ENCODE measurements at places on chromosomes 7 and 10. TPM values are rescaled to one million over a fixed set of nuclear protein-coding genes. Genes with fewer than 3 reads are reported as not detected.

The MYOZ1 gene
- total RNA-seq: 0.29 TPM

The TMEM196 gene
- total RNA-seq: not detected

The LLCFC1 gene
- total RNA-seq: not detected

The NEUROD6 gene
- total RNA-seq: not detected

The KCTD7 gene
- 22.5 TPM for total RNA-seq

The SP8 gene
- total RNA-seq: not detected

The SORBS1 gene
- total RNA-seq: 1,755 TPM

The ZNF467 gene
- total RNA-seq: 10.4 TPM

The MACROH2A2 gene
- 17.8 TPM for total RNA-seq

The TEX47 gene
- not detected for total RNA-seq

DNA sequence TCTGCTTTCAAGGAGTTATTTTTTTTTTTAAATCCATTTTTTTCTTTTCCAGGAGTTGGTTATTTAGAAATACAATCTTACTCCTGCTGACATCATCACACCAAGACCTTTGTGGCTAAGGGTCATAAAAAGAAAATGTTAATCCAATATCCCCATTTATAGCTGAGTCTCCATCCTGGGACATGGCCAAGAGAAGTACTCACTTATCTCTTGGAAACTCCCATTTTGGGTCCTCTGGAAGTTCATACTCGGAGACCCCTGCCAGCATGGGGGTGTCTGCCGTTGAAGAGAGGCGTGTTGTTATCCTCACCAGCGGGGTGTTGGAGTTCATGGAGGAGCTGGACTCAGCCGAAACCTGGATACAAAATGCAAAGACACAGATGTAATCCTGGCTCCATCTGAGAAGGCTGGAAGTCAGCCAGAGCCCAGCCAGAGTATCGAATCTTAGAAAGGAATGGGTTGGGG is 94.6 kb downstream of the FGFR2 start:
- no peak overlapping the region for H3K4me3 ChIP-seq
- H3K27ac ChIP-seq: no peak overlapping the region
- DNase-seq: no peak
- H3K4me1 ChIP-seq: no peaks in the 10 kb centered on the region

GRCh38 chr10:75209921-75210281 is 695 bp upstream of the VDAC2 start:
- H3K27ac ChIP-seq: peak overlapping the region; percentile 98
- peaks cover 32% of the 10 kb centered on the region for H3K36me3 ChIP-seq
- H3K27me3 ChIP-seq: no peaks in the 10 kb centered on the region

- no peak overlapping the region for H3K4me3 ChIP-seq
- no peaks in the 10 kb centered on the region for H3K36me3 ChIP-seq
- no peak overlapping the region for H3K27ac ChIP-seq
- H3K4me1 ChIP-seq: no peaks in the 10 kb centered on the region
Observed at GRCh38 chr10:120424198-120424464, 32.9 kb upstream of the PLPP4 start.

DNA sequence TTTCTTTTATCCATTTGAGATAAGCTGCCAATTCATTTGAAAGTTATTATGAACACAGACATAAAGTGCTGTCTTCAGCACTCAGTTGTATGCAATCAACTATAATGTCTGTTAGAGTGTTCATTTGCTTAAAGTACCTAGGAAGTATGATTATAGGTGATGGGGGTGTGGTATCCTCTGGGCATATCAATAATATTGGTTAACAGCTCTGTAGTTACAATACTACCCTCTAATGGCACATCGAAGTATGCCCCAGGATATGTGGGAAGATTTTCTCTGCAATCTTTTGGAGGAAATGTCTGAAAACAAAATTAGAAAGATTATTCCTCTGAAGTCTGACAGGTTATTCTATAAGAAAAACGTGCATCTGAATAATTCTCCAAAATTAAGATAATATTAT is 429.7 kb downstream of the ARL4A start:
- no peaks in the 10 kb centered on the region for H3K36me3 ChIP-seq
- no peaks in the 10 kb centered on the region for H3K27me3 ChIP-seq
- H3K4me3 ChIP-seq: no peak overlapping the region

- no peaks in the 10 kb centered on the region for H3K4me1 ChIP-seq
- no peaks in the 10 kb centered on the region for H3K27me3 ChIP-seq
- DNase-seq: no peak
- no peaks in the 10 kb centered on the region for H3K36me3 ChIP-seq
Observed at GRCh38 chr7:84663224-84663623, 468.6 kb upstream of the SEMA3A start.

DNA sequence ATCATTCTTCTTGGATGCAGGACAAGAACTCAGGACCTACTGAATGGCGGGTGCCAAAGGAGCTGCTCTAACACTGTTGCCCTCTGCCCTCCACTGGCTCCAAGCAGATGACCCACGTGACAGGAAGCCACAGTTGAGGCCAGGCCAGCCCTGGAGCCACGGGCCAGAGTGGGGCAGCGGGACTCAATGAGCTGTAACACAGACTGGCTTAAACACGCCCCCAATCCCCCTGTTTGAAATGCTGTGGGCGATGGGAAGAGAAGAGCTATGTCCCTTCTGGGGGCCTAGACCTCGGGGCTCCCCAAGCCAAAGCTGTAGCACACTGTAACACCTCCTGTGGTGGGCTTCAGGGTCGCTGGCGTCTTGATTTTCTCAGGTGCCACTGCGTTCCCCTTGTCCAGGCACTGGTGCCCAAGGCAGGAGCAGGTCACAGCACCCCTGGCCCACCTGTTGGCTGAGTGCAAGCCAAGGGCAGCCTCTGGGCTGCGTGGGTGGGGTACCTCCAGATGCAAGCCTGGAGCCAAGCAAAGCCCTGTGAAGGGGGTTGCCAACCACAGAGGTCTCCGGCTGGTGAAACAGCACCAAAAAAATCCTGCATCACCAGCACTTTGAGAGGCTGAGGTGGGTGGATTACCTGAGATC is 18.6 kb upstream of the ZMIZ2 start:
- H3K27me3 ChIP-seq: no peaks in the 10 kb centered on the region
- no peaks in the 10 kb centered on the region for H3K4me1 ChIP-seq
- H3K27ac ChIP-seq: no peak overlapping the region
- H3K36me3 ChIP-seq: no peaks in the 10 kb centered on the region

- no peaks in the 10 kb centered on the region for H3K27me3 ChIP-seq
- no peak overlapping the region for H3K27ac ChIP-seq
- H3K4me3 ChIP-seq: no peak overlapping the region
- DNase-seq: no peak
- peaks cover 18% of the 10 kb centered on the region for H3K4me1 ChIP-seq
Observed at GRCh38 chr10:24378126-24378920, 169.4 kb downstream of the KIAA1217 start.

DNA sequence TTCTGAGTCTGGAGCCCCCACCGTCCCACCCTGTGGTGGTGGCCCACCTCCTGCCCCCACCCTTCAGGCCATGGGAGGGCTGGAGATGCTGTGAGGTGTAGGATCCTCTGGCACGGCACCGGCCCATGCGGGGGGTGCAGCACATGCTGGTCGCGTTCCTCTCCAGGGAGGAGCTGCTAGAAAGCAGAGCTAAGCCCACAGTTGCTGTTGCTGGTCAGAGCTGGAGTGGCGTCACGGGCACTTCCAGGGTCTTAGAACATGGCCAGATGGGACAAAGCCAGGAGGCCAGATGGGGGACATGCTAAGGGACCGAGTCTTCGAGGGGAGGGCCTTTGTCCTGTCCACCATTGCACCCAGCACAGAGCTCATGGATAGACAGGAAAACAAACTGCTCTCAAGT is 21.6 kb downstream of the AGAP3 start:
- H3K36me3 ChIP-seq: no peaks in the 10 kb centered on the region
- H3K27me3 ChIP-seq: no peaks in the 10 kb centered on the region
- no peak overlapping the region for H3K27ac ChIP-seq
- H3K4me1 ChIP-seq: peaks cover 11% of the 10 kb centered on the region
- DNase-seq: no peak
- no peak overlapping the region for H3K4me3 ChIP-seq

DNA sequence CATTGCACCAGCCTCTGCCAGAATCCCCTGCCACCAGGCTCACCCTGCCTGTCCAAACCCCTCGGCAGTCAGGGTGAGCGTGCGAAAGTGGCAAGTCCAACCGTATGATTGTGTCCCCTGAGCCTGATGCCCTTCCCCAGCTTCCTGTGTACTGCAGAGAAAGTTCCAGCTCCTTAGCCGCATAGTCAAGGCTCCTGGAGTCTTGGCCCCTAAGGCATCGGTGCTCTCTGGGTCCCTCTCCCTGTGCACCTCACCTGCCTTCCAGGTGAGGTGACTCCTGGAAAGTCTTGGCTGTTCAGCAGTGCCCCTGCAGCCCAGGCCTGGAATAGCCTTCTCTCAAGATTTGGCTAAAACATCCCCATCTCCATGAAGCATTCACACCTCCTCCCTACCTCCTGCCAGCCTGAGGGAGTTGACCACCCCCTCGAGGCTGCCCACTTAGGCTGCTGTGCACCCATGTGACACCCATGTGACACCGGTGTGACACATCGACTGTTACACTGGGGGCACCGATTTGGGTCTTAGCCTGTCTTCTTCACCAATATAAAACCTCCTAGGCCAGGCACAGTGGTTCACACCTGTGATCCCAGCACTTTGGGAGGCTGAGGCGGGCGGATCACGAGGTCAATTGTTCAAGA is 56.1 kb upstream of the ELN start:
- H3K4me1 ChIP-seq: no peaks in the 10 kb centered on the region
- H3K27ac ChIP-seq: no peak overlapping the region
- no peak for DNase-seq
- no peaks in the 10 kb centered on the region for H3K27me3 ChIP-seq

DNA sequence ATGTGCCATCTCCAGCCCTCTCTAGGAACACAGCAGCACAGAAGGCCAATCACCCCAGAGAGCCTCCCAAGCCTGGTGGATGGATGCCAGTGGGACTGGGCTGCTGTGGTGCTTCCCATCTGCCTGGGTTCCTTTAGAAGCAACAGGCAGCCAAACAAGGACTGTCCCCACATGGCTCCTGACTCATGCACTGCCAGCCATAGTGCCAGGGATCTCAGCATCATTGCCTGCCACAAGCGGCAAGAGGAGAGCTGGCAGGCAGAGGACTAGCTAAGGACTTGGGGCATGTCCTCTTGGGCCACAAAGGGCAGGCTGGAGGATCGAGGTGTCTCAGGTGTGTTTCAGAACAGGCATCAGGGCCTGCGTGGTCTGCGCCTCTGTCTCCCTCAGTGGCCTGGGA is 23.4 kb upstream of the FIGNL1 start:
- no peak overlapping the region for H3K27ac ChIP-seq
- H3K36me3 ChIP-seq: no peaks in the 10 kb centered on the region
- peaks cover under 1% of the 10 kb centered on the region for H3K4me1 ChIP-seq
- H3K27me3 ChIP-seq: peaks cover 14% of the 10 kb centered on the region
- H3K4me3 ChIP-seq: no peak overlapping the region

GRCh38 chr10:43042503-43043341 is 34.1 kb upstream of the RET start:
- H3K4me1 ChIP-seq: no peaks in the 10 kb centered on the region
- no peak overlapping the region for H3K27ac ChIP-seq
- no peaks in the 10 kb centered on the region for H3K36me3 ChIP-seq
- no peak for DNase-seq

DNA sequence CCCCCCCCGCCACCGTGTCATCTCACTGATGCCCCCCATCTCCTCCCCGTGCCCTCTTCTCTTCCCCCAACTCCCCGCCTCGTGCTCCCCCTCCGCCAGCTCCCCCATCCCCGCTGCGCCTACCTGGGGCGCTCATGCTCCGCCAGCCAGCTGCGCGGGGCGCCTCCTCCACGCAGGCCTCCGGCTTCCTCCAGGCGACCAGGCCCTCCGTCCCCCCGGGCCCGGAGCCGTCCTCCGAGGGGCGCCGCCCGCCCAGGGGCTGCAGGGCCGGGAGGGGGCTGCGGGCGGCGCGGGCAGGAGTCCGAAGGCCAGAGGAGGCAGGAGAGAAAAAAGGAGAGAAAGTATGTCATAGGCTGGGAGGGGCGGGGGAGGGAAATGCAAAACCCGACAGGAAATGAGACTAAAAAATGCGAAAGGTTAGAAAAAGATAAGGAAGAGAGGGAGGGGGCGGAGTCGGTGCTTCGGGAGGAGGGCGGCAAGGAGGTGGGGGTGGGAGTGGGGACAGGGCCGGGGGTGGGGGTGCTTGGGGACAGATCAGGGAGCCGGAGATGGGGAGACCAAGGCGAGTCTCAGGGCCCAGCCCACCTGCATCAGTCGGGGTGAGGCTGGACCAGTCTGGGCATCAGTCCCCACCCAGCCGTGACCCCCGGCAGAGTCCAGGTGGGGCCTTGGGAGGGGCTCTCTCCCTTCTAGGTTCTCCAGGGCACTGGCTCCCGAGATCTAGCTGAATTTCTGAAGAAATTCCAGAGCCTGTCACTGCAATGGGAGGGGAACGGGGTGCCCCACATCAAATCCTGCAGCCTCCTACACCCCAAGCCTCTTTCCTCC is at the start of gene CARD11:
Gene CARD11 (minus strand): TSS at position 324 of the 828 bp plus-strand sequence. CDS start 85,361 bp downstream, outside the sequence.
- no peak for DNase-seq
- H3K4me1 ChIP-seq: no peaks in the 10 kb centered on the region
- H3K4me3 ChIP-seq: peak within 1 kb of the TSS; percentile 32
- no peaks in the 10 kb centered on the region for H3K27me3 ChIP-seq

DNA sequence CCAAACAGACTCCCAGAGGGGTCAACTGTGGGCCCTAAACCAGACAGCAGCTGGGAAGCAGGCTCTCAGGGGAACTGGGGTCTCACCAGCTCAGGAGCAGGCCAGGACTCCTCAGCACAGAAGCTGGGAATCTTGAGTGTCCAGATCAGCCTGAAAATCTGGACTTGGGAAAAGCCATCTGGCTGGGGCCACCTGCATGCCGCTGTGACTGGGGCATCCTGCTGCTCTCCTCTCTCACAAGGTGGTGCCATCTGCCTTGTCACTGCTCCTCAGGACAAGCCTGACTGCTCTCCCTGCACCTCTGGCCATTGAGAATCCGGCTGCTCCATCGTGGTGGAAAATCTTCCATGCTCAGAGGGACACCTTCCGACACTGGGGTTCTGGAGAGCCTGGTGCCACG is 141.4 kb downstream of the PLPP4 start:
- no peaks in the 10 kb centered on the region for H3K4me1 ChIP-seq
- H3K36me3 ChIP-seq: no peaks in the 10 kb centered on the region
- H3K27ac ChIP-seq: no peak overlapping the region
- H3K4me3 ChIP-seq: no peak overlapping the region
- H3K27me3 ChIP-seq: no peaks in the 10 kb centered on the region
- no peak for DNase-seq

- H3K4me1 ChIP-seq: no peaks in the 10 kb centered on the region
- no peak for DNase-seq
- no peak overlapping the region for H3K27ac ChIP-seq
- no peak overlapping the region for H3K4me3 ChIP-seq
- no peaks in the 10 kb centered on the region for H3K27me3 ChIP-seq
Observed at GRCh38 chr7:102927312-102927933, 14.6 kb downstream of the LRRC17 start.

DNA sequence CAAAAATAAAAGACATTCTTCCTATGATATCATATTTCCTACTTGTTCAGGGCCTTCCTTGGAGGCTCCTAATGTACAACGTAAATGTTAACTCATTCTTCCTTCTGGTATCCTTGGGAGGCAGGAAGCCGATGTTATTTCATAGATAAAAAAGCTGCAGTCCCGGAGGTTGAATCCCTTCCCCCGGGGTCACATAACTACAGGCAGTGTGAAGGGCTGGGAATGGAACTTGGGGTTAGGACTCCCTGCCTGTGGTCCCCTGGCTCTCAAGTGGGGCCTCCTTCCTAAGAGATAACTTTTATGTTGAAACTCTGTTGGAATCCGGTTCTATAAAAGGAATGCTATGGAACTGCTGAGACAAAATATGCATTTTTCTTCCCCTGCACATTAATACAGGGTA is 14.9 kb upstream of the CCDC3 start:
- peak; percentile 57 for DNase-seq
- H3K4me1 ChIP-seq: no peaks in the 10 kb centered on the region
- H3K27me3 ChIP-seq: no peaks in the 10 kb centered on the region
- no peak overlapping the region for H3K27ac ChIP-seq
- H3K4me3 ChIP-seq: no peak overlapping the region
- no peaks in the 10 kb centered on the region for H3K36me3 ChIP-seq

GRCh38 chr7:83934118-83934734 is 260.4 kb downstream of the SEMA3A start:
- H3K4me1 ChIP-seq: peaks cover 3% of the 10 kb centered on the region
- no peak for DNase-seq
- H3K36me3 ChIP-seq: no peaks in the 10 kb centered on the region
- H3K27ac ChIP-seq: no peak overlapping the region
